ENCODE measurements at places on chromosomes 3 and 15.

DNA sequence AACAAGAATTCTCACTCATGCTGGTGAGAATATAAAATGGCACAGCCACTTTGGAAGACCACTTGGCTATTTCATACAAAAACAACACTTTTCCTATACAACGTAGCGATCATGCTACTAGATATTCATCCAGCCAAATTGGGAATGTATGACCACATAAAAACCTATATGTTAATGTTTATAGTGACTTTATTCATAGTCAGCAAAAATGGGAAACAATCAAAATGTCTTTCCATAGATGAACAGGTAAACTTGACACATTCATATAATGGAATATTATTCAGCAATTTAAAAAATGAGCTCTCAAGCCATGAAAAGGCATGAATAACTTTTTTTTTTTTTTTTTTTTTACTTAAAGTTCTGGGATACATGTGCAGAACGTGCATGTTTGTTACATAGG is 445.2 kb downstream of the ZBBX start:
- no peak for DNase-seq

DNA sequence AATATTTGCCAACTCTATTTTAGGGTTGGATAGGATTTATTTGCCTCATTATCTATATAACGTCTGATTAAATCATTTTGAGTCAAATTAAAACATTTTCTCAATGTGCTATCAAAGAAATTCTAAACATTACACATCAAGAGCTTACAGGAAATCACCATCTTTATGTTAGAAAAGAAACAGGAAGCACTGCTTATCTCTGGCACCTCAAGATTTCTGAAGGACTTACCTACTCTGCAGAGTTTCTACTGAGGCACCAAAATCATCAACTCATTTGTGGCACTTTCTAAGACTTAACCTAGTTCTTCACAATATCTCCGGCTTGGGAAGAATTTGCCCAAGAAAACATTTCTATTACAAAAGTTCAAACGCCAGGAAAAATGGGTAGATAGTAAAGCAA is 181.3 kb upstream of the EOMES start:
- no peak for DNase-seq

DNA sequence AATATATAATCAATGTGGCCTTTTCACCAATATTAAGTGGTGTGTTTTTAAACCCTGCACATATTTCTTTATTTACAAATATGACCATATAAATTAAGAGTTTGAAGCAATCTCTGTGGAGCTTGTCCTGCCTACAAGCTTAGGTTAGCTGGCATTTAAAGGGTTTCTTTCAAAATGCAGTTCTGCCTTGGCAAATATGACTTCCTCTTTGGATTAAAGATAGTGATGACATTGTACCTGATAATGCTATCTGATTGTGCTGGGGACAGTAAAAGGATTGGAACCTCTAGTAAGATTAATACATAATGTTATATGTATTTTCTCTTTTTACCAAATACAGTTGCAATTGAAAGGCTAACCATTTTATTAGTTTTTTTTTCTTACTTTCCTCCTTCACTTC is 249.1 kb downstream of the OTOL1 start:
- no peak for DNase-seq

- DNase-seq = no peak
Observed at GRCh38 chr15:80026310-80026709, 33.2 kb upstream of the ZFAND6 start.

DNA sequence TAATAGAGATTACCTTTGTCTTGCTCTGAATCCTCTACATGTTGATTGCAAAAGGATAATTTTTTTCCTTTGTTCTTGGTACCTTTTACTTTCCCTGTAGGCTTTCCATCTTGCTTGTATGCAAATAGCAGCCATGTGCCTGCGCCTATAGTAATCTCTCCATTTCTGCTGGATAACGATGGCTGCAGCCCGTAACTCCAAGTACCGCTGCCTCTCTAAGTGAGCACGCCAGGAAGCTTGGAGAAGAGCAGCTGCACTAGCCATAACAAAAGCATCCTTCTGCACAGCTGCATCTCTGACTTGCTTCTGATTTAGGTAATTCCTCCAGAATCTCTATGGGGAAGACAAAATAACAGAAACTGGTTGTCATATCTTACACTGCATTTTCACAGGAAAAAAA is 89.3 kb downstream of the NR2E3 start:
- DNase-seq = no peak
